IMR-90 (cell line): ENCODE measurements at places on chromosomes 12 and 14.
A peak's percentile ranks its signal among the peaks of the same experiment; 100 is the strongest.

GRCh38 chr14:106044949-106045596 lies 518.7 kb downstream of the TMEM121 start:
- no peaks in the 10 kb centered on the region for H3K27me3 ChIP-seq
- H3K4me1 ChIP-seq, result no peaks in the 10 kb centered on the region
- no peak overlapping the region for H3K4me3 ChIP-seq
- DNase-seq, result no peak
- H3K27ac ChIP-seq, result no peak overlapping the region

GRCh38 chr14:23457587-23458445 lies 11.7 kb upstream of the NGDN start:
- H3K4me1 ChIP-seq, result no peaks in the 10 kb centered on the region
- no peaks in the 10 kb centered on the region for H3K36me3 ChIP-seq
- H3K4me3 ChIP-seq, result no peak overlapping the region
- DNase-seq, result no peak
- no peak overlapping the region for H3K27ac ChIP-seq

- peaks cover 10% of the 10 kb centered on the region for H3K4me1 ChIP-seq
- DNase-seq, result no peak
- H3K27me3 ChIP-seq, result no peaks in the 10 kb centered on the region
Measured at GRCh38 chr12:88298014-88298682, 156.0 kb downstream of the TMTC3 start.

- no peaks in the 10 kb centered on the region for H3K27me3 ChIP-seq
- H3K4me3 ChIP-seq, result no peak overlapping the region
- no peak overlapping the region for H3K27ac ChIP-seq
- no peaks in the 10 kb centered on the region for H3K36me3 ChIP-seq
- peak; percentile 10 for DNase-seq
Measured at GRCh38 chr12:49937639-49938300, 12.8 kb upstream of the AQP2 start.

DNA sequence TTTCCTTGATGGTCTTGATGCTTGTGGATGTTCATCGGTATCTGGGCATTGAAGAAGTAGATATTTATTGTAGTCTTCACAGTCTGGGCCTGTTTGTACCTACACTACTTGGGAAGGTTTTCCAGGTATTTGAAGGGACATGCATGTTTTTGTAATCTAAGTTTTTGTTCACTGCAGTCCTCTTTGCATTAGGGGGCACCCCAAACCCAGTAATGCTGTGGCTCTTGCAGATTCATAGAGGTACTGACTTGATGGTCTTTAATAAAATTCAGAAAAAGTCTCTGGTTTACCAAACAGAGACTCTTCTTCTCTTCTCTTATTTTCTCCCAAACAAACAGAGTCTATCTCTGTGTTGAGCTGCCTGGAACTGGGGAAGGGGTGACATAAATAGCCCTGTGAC lies 150.9 kb upstream of the SLC16A7 start:
- DNase-seq, result peak; percentile 15
- no peaks in the 10 kb centered on the region for H3K36me3 ChIP-seq
- H3K27ac ChIP-seq, result no peak overlapping the region
- no peaks in the 10 kb centered on the region for H3K27me3 ChIP-seq
- H3K4me3 ChIP-seq, result no peak overlapping the region
- H3K4me1 ChIP-seq, result no peaks in the 10 kb centered on the region

DNA sequence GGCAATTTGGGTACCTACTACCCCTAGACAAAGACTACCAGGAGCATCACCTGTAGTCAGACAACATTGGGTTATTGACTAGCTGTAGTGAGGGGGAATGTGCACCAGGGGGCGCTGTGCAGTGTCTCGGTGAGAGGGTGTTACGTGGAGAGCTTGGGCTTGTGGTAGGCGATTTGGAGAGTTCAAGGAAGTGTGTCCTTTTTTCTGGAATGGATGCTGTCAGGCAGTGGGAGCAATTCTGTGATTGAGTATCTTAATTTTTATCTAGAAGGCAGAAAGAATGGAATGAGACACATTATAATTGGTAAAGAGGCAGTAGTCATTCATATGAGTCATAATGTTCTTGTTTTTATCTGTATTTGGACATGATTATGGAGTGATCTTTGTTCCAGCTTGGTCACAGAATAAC lies 187.7 kb downstream of the GALC start:
- H3K4me1 ChIP-seq, result no peaks in the 10 kb centered on the region
- no peaks in the 10 kb centered on the region for H3K36me3 ChIP-seq
- H3K4me3 ChIP-seq, result no peak overlapping the region
- DNase-seq, result no peak
- H3K27me3 ChIP-seq, result no peaks in the 10 kb centered on the region
